Brain (organoid and tissue), 16 donors: ENCODE measurements at places on chromosomes 1 and 21. TPM values are rescaled to one million over a fixed set of nuclear protein-coding genes. Genes with fewer than 3 reads are reported as not detected.

The LRRC71 gene
- polyA plus RNA-seq = not detected

The SPRR3 gene
- polyA plus RNA-seq = not detected

The SLC9C2 gene
- polyA plus RNA-seq = not detected

The TMEM50B gene
- 18.8 TPM for polyA plus RNA-seq

The KLF17 gene
- not detected for polyA plus RNA-seq

The TRIM63 gene
- 0.54 TPM for polyA plus RNA-seq

The XCL2 gene
- not detected for polyA plus RNA-seq

The PTCH2 gene
- polyA plus RNA-seq = 0.71 TPM

The CLDN14 gene
- polyA plus RNA-seq = not detected

The ARHGEF19 gene
- 33.6 TPM for polyA plus RNA-seq

The MAGOH gene
- 54.8 TPM for polyA plus RNA-seq

The KCNK2 gene
- polyA plus RNA-seq = 1.3 TPM

The IVL gene
- polyA plus RNA-seq = not detected

The NEGR1 gene
- 11.2 TPM for polyA plus RNA-seq
